ENCODE measurements at places on chromosomes 11 and 22.

GRCh38 chr22:49535126-49535525 is 292.5 kb downstream of the BRD1 start:
- peak; percentile 38 for DNase-seq

DNA sequence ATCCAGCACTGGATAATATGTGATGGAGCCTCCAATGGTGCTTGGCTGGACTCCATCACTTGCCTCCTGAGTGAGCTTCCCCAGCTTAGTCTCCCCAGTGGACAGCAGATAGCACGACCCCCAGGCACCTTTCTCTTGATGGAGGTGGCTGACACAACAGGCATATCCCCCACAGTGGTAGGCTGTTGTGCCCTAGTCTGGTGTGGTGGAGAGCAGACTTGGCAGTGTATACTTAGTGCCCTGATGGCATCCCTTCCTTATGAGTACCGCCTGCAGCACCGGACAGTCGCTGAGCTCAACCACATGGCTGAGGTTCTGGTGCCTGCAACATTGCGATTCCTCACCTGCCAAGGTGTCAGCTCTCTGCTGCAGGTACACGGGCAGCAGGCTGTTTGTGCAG is 50.1 kb downstream of the DNHD1 start:
- DNase-seq: no peak

GRCh38 chr11:28107191-28107749 is 686 bp downstream of the KIF18A start:
- DNase-seq: peak; percentile 9

DNA sequence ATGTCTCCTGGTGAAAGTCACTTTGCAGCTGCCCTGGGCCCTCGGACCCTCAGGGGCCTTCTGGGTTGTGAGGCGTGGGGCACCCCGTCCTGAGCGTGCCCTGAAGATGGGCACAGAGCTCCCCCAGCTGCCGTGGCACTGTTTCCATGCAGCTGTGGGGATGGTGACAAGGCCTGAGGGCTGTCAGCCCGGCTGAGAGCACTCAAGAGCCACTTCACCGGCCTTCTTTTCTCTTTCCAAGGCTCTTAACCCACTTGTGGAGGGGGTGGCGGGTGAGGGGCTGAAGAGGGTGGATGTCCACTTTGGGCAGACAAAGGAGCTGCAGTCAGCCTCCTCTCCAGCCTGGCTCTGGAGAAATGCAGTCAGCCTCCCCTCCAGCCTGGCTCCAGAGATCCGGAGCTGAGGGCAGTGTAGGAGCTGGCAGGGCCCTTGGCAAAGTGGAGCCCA is 239.5 kb downstream of the ST3GAL4 start:
- no peak for DNase-seq

GRCh38 chr11:1203505-1204271 is 19.2 kb upstream of the MUC5B start:
- peak; percentile 14 for DNase-seq

GRCh38 chr11:122317305-122317704 is 201.3 kb upstream of the BLID start:
- no peak for DNase-seq

DNA sequence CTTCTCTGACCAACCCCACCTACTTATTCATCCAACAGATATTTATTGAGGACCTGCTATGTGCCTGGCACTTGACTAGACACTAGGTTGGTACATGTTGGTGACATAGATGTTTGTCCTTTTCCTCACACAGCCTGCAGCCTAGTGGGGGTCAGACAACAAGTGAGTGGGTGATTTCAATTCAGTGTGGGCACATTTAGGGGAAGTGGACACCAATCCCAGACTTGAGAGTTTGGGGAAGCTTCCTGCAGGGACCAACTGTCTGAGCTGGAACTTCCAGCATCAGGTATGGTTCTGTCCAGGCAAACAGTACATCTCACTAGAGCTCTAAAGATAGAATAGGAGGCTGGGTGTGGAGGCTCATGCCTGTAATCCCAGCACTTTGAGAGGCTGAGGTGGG is 5.8 kb upstream of the BCL9L start:
- no peak for DNase-seq

DNA sequence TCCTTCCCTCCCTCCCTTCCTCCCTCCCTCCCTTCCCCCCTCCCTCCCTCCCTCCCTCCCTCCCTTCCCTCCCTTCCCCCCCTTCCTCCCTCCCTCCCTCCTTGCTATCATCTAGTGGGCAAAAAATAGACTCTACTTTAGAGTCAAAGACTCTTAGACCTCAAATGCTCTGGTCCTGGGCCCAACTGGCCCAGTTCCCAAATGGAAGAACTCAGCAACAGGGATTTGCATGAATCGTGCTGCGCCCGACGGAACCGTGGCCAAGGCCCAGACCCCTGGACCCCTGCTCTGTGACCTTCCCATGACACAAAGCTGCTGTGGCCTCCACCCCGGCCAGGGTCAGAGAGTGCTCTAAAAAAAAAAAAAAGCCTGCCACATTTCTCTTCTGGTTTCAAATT is 97.4 kb downstream of the WNT7B start:
- DNase-seq: no peak

DNA sequence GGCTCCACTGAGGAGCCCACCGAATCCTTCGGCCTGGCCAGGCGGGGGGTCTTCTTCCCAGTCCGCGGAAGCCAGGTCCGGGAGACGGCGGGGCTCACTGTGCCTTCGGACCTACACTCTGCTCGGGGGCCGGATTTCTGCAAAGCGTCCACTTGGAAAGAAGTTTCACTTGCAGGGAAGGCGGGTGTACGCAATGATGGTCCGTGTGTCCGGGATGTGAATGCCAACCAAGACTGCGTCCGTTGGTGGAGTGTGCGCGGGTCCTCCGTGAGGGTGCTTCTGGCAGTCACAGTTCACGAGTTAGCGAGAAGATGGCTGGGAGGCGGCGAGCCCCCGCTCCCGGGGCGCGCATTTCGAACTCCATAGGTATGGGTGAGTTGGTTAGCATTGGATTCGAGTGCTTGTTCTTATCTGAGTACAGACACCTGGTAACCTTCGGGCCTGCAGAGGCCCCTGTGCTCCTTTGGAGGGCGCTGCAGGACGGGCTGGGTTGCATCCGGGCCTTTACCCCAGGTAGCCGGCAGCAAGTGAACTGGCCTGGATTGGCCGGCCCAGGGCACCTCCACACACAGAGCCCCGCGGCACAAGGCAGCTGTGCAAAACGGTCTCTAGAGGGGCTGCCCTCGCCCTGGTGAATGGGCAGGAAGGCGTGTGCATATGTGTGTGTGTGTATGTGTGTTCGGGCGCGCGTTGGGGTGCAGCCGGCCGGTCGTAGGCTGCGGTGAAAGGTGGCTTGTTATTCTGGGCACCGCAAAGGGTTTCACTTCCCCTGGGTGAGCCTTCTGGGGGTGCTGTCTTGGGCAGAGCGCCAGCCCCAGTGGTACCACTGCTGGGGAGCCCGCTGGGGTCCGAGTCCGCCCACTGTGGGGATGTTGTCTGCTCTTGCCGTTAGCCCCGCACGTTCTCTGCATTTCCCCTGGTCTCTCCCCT is 13.3 kb upstream of the CYP2R1 start:
- no peak for DNase-seq

- no peak for DNase-seq
Measured at GRCh38 chr22:39746600-39747262, 146.8 kb downstream of the ENTHD1 start.

- no peak for DNase-seq
Measured at GRCh38 chr22:44340271-44341239, 27.8 kb upstream of the SHISAL1 start.

DNA sequence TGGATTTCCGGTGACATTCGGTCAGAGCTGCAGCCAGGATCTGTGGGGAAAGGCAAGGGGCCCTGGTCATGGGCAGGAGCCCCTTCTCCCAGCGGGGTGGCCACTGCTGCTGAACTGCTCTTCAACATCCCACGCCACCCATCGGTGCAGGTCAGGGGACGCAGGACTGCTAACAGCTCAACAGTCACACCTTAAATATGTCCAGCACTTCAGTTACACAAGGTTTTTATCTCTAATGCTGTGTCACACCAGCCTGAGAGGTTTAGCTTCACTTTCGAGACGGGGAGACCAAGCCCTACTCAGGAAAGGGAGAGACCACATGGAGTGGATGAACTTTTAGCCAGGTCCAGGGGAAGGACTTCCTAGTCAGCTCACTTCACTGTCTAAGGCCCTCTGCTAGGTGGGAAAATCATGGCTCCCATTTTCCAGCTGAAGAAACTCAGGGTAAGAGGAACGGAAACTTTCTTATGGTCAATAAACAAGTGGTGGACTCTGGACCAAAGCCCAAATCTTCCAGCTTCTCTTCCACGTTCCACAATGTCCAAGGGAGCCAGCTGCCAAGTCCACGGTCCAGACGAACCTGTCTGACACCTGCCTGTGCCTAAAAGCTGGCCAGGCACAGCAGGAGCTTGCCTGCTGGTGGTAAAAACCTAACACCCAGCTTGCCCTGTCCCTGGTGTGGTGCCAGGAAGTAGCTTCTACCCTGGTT is 21.0 kb upstream of the CHADL start:
- DNase-seq: no peak

GRCh38 chr11:13917904-13918303 is 44.6 kb upstream of the SPON1 start:
- DNase-seq: no peak

DNA sequence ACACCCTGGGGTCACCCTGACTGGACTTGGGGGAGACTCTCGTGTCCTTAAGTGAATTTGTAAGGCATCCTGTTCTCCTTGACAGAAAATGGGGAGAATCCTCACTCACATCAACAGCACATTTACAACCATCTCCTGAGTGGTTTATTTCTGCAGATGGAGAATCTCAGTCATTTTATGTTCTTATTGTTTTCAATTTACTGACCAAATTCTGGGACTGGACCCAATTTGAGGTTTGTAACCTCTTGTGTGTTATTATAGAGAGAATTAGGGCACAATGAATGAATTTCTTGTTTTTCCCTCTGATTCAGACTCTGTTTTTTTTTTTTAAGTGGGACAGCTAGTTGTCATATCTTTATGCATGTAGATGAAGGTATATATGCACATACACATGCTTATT is 104.9 kb downstream of the ADAMTS15 start:
- DNase-seq: no peak

DNA sequence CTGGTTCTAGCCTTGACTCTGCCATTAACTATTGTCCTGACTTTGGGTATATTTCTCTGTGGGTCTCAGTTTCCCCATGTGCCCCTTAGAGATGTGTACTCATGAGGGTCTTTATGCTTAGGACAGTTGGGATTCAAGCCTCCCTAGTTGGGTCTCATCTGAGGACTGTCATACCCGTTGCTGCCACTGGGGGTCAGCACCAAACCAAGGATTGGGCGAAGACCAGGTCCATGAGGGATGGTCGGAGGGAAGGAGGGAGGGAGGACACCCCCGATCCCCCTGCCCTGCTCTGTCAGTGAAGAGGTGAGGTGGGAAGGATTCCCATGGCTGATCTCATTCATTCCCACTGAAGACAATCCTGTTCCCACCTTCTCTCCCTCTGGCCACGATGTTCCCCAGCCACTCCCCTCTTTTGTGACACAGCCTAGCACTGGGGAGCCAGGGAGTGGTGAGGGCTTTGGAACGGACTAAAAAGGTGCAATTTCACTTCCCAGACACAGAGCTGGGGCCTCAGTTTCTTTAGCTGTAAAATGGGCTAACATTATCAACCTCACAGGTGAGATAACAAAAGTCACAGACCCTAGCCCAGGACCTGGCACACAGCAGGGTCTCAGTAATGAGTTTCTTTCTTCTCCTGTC is 12.4 kb upstream of the KLHL35 start:
- peak; percentile 77 for DNase-seq

DNA sequence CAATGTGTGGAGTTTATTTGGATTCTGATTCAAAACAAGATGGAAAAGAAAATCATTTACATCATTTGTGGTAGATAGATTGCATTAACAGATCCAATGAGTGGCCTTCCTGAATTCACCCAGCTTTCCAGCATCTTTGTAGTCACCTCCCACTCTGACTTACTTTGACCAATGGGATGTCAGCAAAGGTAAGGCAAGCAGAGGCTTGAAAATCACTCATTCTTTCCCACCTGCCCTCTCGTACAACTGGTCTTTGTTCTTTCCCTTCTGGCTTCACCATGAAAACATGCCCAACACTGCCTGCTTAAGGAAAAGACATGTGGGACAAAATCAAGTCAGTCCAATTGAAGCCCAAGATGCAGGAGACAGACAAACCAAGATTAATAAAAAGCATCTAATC is 202.1 kb downstream of the TTC28 start:
- no peak for DNase-seq

GRCh38 chr22:19962909-19963806 is 21.5 kb upstream of the TXNRD2 start:
- no peak for DNase-seq

DNA sequence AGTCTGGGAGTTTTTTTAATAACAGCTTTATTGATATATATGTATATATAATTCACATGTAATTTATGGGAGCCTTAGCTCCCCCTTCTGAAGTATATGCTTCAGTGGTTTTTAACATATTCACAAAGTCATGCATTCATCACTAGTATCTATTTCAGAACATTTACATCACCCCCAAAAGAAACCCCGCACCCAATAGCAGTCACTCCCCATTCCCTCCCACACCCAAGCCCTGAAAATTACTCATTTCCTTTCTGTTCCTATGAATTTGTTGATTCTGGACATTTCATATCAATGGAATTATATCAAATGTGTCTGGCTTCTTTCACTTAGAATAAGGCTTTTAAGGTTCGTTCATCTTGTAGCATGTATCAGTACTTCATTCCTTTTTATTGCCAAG is 35.6 kb upstream of the SYT7 start:
- DNase-seq: no peak

DNA sequence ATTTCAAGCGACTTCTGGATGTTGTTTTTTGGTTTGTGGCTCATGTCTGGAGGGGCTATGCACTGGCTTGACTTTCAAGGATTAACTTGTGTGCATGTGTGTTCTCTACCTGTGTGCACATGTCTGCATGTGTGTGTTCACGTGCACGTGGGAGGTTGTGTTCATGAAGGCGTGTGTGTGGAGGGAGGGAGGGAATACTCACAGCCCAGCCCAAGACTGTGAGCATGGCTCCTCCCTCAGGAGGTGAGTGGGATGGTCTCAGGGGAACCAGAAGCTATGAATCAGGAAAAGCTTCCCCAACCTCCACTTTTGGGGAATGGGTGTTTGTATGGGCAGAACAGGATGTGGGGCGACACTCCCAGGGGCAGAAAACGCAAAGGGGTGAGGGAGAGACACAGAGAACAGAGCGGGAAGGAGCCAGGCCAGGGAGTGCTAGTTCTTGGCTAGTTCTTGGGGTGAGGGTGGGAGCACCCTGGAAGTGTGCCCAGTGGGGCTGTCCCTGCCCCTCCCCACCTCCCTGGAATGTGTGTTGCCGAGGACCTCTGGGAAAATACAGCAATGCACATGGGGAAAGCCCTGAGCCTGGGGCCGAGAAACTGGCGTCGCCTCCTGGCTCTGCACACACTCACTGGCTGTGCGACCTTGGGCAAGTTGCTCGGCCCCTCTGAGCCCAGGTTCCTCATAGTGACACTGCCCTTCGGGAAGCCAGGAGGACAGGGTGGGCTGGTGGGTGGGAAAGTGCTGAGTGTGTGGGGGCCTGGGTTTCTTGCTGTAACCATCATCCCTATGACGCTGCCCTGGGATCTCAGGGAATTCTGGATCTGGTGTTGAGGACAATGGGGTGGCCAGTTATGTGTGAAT is 16.9 kb upstream of the ALX4 start:
- DNase-seq: no peak
